ENCODE measurements at places on chromosomes 7 and 10.
A peak's percentile ranks its signal among the peaks of the same experiment; 100 is the strongest.

DNA sequence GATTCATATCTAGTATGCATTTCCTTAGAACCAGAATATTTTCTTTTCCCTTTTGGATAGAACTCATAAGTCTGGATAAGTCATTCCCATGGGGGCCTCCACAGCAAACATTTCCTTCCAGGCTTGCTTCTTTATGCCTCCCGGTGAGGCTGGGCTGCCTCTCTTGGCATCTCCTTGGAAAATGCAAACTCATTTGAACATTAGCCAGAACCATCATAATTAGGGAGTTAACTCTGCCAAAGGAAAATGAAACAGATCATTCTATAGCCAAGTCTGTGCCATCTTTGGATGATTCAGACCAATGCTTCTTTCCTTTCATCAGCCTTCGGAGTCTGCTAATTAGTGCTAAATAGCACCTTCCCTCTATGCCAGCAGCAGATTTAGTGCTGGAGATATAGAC lies 81.1 kb downstream of the PLPP4 start:
- DNase-seq: no peak

- no peak for DNase-seq
Measured at GRCh38 chr7:56537477-56537876, 421.3 kb upstream of the NUPR2 start.

DNA sequence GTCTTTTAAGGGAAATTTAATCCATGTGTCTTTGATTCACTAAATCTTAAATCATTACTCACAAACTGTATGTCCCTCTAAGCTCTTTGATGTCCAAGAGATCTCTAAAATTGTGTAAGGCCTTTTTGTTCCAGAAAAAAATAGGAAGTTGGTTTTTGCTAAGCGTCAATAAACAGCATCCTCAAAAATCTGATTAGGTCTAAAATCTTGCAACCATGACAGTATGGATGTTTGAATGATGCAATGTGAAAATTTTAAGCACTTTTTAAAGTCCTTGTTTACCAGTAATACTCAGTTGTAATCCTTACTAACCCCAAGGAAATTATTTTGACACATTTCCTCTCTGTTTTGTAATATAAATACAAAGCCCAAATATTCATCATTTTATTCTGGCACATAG lies 6.8 kb downstream of the MET start:
- no peak for DNase-seq

GRCh38 chr7:136956232-136956631 lies 87.8 kb downstream of the CHRM2 start:
- DNase-seq: no peak

DNA sequence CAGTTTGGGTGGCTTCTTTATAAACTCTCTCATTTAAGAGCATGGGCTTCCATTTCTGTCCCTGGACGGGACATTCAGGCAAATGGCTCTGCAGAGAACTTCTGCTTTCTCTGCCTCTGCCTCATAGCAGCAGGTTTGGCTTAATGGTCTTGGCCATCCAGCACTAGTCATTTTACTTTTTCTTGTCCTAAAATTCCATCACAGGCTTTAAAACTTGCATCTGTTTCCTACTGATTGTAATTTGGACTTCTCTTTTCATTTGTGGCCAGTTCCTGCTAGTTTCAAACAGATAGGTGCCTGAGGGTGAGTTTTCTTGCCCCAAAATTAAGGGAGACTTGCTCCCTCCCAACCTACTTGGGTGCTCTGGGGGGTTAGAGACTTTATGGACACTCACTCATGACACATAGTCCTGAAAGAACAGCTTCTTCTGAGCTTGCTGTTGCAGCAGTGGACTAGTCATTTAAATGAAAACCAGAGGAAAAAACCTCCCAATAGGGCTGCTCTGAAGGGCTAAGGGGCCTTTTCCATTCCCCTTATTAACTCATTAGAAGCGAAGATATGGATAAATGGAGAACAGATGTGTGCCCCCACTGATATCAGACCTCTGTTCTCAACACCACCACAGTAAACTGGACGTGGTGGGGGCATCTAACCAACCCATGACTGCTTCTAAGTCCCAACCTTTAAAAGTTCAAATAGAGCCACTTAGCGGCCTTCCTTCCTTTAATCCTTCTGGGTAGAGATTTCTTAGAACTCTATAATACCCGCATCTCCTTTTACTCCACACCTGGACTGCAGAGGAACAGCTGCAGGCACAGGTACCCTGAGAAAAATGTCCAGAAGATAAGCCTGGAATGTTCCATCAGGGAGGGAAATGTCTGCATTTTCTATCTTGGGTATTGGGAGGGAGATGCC lies 38.8 kb downstream of the SVOPL start:
- no peak for DNase-seq

DNA sequence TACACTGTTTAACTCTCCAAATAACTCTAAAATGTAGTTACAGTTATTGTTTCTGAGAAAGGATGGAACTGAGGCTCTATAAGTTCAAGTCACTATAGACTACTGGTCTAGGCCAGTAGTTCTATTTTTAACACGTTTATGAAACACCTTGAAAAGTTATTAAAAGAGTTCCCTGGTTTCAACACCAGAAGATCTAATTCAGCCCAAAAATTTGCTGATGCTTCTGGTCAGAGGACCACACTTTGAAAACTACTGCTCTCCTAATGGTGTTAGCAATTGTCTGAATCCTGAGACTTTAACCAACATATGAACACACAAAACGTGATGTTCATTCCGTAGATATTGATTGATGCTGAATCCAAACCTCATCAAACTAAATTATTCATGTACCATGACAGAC lies 658.6 kb upstream of the STEAP1 start:
- no peak for DNase-seq

DNA sequence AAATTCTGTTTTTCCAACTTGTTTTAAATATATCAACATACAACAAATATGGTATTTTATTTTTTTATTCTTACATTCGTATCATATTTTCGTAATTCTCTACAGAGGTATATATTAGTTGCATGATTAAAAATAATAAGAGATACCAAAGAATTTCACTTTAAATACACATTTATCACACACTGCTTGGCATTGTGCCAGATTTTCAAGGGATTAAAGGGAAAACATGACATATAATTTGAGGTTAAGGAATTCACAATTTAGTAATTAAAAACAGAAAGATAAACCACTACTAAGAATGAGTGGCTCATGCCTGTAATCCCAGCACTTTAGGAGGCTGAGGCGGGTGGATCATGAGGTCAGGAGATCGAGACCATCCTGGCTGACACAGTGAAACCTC lies 484.7 kb upstream of the SORCS1 start:
- no peak for DNase-seq

GRCh38 chr10:109931163-109931562 lies 7.9 kb upstream of the XPNPEP1 start:
- DNase-seq: peak; percentile 66

DNA sequence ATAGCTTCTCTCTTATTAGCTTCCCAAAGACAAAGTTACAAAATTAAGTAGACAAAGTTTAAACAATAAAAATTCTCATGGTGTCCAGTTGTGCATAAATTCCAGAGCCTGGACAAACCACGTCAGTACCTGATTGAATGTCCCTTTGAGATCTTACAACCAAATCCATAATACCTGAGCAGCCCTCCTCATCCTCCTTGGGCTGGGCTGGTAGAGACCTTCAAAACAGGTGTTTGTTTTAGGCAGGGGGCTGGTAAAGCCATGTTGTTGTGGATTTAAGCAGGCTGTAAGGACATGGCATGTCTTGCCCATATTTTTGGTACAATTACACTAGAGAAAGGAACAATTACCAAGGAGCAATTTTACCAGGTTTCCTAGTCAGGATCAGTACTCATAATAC lies 2.1 kb downstream of the IFIT5 start:
- no peak for DNase-seq

DNA sequence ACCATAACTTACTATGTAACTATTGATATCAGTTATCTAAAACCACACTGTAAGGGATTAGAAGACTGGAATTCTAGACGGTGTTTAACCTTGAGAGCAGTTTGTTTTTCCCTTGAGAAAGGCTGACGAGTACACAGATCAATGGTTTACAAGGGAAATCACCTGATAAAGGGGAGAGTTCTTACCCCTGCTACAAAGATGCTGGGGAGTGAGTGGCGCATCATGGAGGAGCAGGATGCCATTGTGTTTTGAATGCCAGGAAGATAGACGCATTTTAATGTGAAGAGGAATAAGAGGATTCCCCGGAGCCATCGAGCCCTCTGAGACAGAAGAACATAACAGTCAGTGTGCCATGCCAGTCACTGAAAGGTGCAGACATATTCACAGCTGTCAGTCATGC lies 145.2 kb downstream of the PKD1L1 start:
- no peak for DNase-seq

GRCh38 chr7:120684463-120684862 lies 173.5 kb downstream of the TSPAN12 start:
- no peak for DNase-seq

GRCh38 chr10:69831231-69831855 lies 29.6 kb downstream of the COL13A1 start:
- no peak for DNase-seq

- no peak for DNase-seq
Measured at GRCh38 chr7:7157177-7157886, 25.0 kb upstream of the C1GALT1 start.

GRCh38 chr10:30502266-30503060 lies 68.5 kb downstream of the MAP3K8 start:
- DNase-seq: peak; percentile 45

GRCh38 chr10:95909561-95909960 lies 1.8 kb downstream of the CC2D2B start:
- no peak for DNase-seq

GRCh38 chr10:85008488-85009184 lies 680.2 kb downstream of the CCSER2 start:
- no peak for DNase-seq

GRCh38 chr10:12549297-12549696 lies 199.9 kb downstream of the CAMK1D start:
- no peak for DNase-seq

DNA sequence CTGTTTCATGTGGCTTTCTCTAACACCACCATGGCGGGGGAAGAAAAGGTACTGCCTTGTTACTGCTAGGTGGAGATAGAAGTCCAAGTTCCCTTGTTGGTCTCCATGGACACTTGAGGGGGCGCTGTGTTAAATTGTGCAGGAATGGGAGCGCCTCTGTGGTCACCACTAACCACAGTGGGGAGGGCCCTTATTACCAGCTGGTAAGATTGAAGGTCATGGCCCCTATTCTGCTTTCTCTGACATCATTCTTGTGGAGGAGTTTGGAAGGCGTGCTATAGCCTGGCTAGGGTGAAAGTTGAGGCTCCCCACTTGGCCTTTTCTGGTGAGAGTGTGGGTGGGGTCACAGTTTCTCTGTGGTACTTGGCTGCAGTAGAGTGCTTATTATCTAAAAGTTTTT lies 14.9 kb upstream of the MXI1 start:
- DNase-seq: no peak

- DNase-seq: no peak
Measured at GRCh38 chr10:28985137-28985885, 303.6 kb upstream of the LYZL1 start.
